ENCODE measurements at places on chromosomes 13 and 19. TPM values are rescaled to one million over a fixed set of nuclear protein-coding genes. Genes with fewer than 3 reads are reported as not detected.

The SYNGR4 gene
- not detected for total RNA-seq

The CCDC61 gene
- 24.9 TPM for total RNA-seq

The OR10H1 gene
- 0.05 TPM for total RNA-seq

The BICRA gene
- total RNA-seq = 16.0 TPM

The CEBPA gene
- total RNA-seq = 0.51 TPM

The MUC16 gene
- 0.15 TPM for total RNA-seq

The NCAN gene
- not detected for total RNA-seq

The ELAVL1 gene
- 87.1 TPM for total RNA-seq

The PRODH2 gene
- total RNA-seq = not detected

The KIR3DL2 gene
- total RNA-seq = not detected

The ANKRD24 gene
- 0.42 TPM for total RNA-seq

The YJEFN3 gene
- 7.8 TPM for total RNA-seq

The TEX26 gene
- not detected for total RNA-seq

The SLITRK6 gene
- total RNA-seq = not detected

The PLIN4 gene
- total RNA-seq = not detected

The RNF17 gene
- not detected for total RNA-seq

The SIGLEC12 gene
- not detected for total RNA-seq

The ACP7 gene
- total RNA-seq = not detected

The U2AF1L4 gene
- total RNA-seq = 46.1 TPM

The SPRED3 gene
- total RNA-seq = 2.4 TPM

The ZNF415 gene
- total RNA-seq = 5.8 TPM

The TMPRSS9 gene
- not detected for total RNA-seq

The CCNA1 gene
- 0.32 TPM for total RNA-seq

The ICAM5 gene
- 1.2 TPM for total RNA-seq

The OSCAR gene
- 0.16 TPM for total RNA-seq

The PRKCG gene
- not detected for total RNA-seq

The CEBPG gene
- 32.0 TPM for total RNA-seq

The CEACAM20 gene
- total RNA-seq = not detected

The ZNF83 gene
- total RNA-seq = 42.3 TPM

The ZNF625 gene
- total RNA-seq = 8.1 TPM

The ZNF728 gene
- not detected for total RNA-seq

The JAK3 gene
- 256 TPM for total RNA-seq

The DPY19L3 gene
- 29.8 TPM for total RNA-seq

The SLC15A1 gene
- total RNA-seq = not detected

The C1QTNF9 gene
- total RNA-seq = not detected

The ICAM3 gene
- total RNA-seq = 147 TPM

The ZNF43 gene
- total RNA-seq = 52.4 TPM

The METTL21C gene
- not detected for total RNA-seq

The SMAD9 gene
- not detected for total RNA-seq

The ZNF235 gene
- 11.6 TPM for total RNA-seq

The KLK4 gene
- 0.75 TPM for total RNA-seq

The FBL gene
- total RNA-seq = 420 TPM

The PGLYRP1 gene
- total RNA-seq = not detected

The BEST2 gene
- total RNA-seq = not detected

The CGB8 gene
- not detected for total RNA-seq

The CD79A gene
- 943 TPM for total RNA-seq

The GRAMD1A gene
- 52.9 TPM for total RNA-seq

The STARD13 gene
- 0.07 TPM for total RNA-seq

The SLC7A9 gene
- total RNA-seq = 0.33 TPM

The CYP2A7 gene
- not detected for total RNA-seq

Data from activated B cell treated with CpG ODN at 0.5 μM for 24 hours (primary cell).